ENCODE measurements at places on chromosomes 11 and 22.

DNA sequence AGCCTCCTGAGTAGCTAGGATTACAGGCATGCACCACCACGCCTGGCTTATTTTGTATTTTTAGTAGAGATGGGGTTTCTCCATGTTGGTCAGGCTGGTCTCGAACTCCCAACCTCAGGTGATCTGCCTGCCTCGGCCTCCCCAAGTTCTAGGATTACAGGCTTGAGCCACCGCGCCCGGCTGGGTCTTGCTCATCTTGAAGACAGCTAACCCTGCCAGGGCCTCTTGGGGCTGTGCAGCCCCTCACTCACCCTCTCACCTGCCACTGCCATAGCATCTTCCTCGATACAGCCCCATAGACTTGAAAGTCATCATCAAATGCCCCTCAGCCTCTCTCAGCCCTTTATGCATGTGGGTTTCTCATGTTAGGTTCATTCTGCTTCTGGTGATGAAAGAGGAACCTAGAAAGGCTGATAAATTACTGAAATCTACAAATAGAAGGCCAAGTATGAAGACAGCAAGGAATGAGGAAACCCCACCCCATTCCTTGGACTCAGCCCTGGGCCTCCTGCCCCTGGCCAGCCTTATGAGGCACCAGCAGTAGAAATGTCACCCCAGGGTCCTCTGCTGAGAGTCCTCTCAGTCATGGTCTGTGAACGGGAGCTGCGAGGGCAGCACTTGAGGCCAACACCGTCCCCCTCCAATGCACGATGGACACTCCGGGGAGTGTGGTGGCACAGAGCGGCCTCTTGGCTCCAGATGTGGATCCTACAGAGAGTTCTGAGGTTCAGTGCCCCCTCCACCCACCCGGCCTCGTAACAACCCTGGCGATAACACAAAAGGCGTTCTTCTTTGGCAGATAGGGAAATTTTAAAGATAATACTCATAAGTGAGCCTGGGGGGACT, 24.8 kb downstream of the SCGB1A1 start:
- DNase-seq = no peak

- no peak for DNase-seq
Measured at GRCh38 chr22:45975164-45976161, 1.5 kb downstream of the WNT7B start.

GRCh38 chr11:61814247-61814957, 2.4 kb downstream of the FADS1 start:
- no peak for DNase-seq

DNA sequence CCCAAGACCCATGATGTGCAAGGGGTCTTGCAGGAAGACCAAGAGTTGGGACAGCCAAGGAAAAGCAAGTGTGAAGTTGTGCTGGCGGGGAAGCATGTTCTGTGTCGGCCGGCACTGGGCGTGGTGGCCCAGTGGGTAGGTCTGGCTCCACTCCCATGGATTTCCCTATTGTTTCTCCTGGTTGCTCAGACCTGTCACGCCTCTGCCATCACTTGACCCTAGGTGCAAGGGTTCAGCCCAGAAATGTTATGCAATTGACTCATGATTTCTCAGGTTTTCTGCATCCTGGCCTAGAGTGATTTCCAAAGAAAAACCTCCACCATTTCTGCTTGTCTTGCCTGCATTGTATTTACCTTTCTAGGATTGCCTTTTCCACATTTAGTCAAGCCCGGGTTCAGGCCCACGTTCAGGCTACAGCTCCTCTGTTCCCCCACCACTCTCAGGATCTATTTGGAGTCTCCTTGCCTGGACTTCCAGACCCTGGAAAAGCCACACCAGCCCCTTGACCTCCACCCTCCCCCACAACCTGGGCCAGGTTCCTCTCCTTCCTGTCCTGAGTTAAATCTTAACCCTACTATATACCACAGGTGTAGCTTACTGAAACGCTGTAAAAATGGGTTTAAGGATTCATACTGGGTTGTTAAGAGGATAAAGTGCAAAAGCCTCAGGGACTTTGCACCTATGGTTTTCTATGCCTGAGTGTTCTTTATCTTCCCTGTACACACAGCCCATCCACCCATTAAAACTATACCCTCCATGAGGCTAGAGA, 17.5 kb upstream of the FOLR1 start:
- no peak for DNase-seq

DNA sequence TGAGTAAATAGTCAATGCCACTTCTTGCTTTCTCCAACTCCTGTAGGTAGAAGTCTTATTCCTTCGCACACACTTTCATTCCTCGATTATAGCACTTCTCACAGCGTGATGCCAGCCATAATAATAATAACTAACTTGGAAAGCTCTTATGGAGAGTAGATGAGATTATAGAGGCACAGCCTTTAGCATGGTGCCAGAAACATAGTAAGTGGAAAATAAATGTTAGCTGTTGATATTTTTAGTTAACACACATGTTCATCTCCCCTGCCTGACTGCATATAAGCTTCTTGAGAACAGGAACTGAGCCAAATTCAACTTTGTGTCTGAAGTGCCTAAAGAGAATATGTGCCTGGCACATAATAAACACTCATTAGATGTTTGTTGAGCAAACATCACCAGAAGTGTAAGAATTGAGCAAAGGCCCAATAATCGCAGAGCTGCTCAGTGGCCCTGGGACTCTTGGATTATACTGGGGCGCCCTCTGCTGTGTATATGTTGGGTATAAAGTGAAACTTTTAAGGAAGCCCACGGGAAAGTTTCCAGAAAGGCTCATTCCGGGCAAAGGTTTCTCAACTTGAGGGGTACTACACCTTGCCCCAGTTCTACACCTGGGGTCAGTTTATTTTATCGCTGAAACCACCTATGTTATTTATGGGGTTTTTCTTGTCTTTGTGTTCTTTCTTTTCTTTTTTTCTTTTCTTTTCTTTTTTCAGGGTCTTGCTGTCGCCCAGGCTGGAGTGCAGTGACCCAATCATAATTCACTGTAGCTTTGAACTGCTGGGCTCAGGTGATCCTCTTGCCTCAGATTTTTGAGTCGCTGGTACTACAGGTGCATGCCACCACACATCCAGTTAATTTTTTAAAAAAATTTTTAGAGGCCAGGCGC, 22.3 kb downstream of the SLN start:
- peak; percentile 35 for DNase-seq

DNA sequence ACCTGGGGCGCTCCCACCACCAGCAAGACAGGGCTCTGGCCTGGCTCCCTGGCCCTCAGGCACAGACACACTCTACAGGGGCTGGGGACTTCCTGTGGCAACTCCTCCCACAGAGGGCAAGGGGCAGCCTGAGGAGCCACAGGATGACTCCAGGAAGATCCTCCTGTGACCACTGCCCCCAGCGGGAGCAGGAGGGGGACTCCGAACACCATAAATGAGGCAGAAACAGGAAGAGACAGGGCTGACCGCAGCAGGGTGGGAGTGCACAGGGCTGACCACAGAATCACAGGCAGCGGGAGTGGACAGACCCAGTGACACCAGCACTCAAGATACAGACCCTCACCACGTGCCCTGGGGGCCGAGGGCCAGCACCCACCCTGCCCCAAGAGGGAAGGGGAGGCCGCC, 10.8 kb downstream of the ARAP1 start:
- DNase-seq = no peak

DNA sequence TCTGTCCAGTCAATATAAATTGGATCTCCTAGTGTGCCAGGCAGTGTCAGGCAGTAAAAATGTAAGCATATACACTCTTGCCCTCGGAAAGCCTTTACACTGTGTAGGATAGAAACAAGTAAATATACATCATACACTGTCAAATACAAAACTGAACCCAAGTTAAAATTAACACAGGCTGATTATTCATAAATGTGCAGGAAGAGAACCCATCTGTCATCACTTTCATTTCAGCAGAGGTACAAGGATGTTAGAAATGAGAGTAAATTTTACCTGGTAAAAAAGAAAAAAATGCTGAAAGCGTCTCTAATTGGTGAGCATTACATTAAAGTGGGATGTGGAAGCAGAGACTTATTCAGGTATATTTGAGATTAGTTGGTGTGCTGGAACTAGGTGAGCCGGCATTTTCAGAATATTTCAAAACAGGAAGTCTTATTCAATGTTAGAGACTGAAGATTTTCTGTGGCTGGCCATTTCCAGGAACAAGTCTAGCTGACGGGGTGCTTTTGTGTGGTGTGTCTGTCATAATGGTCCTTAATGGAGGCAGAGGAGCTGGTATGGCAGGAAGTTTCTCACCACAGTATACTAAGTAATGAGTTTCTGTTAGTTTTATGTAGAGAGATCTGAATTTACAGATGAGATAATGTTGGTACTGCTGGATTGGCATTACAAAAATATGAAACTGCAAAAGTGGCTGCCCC, 192.6 kb downstream of the CASP12 start:
- no peak for DNase-seq

DNA sequence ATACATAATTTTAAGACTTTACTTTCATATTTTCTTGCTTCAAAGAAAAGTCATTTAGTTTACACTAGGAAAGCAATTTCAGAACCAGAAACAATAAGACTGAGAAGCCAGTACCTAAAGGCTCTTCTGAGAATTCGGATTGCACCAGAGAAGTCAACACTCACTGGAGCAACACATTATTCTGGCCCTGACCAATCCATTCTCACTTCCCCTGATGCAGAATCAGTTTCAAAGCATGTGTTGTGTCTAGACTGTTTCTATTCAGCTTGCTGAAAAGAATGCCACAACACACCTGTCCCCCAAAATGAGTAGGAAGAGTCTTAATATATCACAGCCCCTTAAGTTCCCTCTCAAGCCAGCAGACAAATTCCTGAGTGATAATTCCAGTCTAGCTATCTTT, 1074.3 kb upstream of the TENM4 start:
- DNase-seq = no peak

DNA sequence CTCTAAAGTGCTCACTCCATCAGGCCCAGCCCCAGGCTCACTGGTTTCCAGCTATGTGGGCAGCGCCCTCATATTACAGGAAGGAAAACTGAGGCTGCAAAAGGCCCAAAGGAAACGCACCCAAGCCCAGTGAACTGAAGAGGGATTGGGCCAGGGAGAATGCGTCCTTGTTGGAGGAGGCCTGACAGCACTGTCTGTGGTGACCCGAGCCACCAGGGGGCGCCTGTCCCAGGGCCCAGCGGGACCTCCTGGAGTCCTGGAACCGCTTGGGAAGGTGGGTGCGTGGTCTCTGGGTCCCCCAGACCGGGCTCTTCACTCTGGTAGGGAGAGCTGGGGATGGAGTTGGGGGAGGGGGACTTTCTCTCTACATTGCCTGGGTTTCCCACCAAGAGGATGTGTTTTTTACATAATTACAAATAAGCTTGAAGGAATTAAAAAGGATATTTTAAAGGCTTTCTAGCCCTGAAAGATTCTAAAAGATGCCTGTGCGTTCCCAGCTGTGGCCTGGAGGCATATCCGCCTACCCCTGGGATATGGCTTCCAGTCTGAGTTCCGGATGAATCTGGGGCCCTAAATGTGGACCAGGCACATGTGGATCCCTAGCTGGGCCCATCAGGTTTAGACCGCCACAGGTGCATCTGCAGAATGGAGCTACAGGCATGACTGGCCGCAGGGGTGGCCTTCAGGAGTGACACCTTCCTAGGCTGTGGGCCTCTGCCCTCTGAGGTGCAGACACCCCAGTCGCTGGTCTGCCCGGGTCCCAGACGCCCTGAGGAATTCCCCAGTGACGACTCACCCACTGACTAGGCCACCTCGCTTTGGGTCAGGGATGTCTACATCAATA, 4.2 kb downstream of the SPI1 start:
- peak; percentile 65 for DNase-seq

DNA sequence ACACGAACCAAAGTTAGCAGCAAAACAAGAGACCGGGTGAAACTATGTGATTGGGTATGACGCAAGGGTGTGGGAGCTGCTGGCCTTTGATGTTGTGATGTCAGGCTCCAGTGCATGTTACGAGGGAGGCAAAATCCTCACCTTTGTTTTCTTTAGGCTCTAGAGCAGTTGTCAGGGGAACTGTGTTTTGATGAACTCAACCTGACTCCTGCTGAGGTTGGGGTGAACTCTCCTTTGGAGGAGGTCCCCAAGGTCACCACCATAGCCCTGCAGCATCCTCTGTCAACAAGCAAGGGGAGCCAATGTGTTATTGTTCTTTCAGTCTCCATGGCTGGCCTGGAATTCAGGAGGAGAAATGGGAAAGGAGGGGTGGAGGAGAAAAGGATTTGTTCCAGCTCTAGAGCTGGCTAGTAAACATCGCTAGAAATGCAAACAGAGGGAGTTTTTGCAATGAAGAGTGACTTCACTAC, 33.8 kb downstream of the RASSF10 start:
- no peak for DNase-seq

DNA sequence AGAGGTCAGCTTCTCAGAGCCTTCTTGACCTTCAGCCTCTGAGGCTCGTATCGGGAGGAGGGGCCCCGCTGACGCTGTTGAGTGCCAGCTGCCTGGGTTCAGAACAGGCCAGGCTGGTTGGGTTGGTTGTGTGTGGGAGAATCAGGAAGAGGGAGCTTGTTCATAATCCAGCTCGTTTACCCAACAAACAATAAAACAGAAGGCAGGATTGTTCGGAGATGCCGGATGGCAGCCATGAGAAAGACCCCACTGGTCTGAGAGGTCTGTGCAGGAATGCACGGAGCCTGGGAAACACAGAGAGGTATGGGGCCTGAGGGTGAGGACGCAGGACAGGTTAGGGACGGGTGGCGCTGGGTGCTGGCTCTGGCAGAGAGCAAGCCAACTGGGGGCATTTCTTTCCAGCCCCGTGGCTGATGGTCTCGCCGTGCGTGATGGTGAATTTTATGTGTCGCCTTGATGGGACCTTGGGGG, 31.6 kb upstream of the SHANK2 start:
- DNase-seq = peak; percentile 35

- no peak for DNase-seq
Measured at GRCh38 chr22:40235308-40235707, 57.6 kb downstream of the TNRC6B start.

DNA sequence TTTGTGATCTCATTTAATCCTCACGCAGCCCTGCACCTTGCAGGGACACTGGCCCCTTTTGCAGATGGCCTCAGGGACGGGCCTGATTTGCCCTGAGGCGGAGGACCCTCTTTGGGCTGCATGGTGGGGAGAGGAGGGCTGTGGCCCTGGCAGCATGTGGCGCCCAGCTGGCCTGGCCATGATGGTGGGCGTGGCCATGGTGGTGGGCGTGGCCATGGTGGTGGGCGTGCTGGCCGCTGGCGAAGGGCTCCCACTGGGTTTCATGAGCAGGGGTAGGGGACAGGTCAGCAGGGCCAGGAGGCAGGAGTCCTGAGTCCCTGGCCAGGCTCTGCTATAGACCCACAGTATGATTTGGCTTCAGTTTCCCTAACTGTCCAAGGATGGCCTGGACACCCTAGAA, 13.1 kb downstream of the WNT11 start:
- no peak for DNase-seq

GRCh38 chr22:11066458-11067285, 4461.3 kb upstream of the OR11H1 start:
- DNase-seq = no peak
